Stimulated activated CD4-positive, alpha-beta T cell treated with anti-CD3 and anti-CD28 coated beads, TNF-alpha, amount 100 ng/mL, for 24 hours (primary cell): ENCODE measurements at places on chromosomes 5 and 9.

GRCh38 chr5:115179394-115180164 is 9.9 kb upstream of the TRIM36 start:
- no peak for DNase-seq

DNA sequence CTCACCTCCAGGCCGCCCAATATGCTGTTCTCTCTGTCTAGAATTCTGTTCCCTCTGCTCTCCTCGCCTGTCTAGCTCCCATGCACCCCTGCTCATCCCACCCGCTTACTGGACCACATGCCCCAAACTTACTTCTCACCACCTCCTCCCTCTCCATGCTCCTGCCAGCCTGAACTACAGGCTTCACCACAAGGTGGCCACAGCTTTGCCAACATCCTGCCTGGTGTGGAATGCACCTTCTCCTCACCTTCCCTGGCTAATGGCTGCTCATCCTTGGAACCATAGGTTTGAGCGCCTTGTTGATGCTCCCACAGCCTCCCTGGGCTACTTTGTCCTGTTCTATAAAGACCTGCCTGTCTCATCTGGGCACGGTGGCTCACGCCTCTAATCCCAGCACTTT is 9.6 kb downstream of the LAMC3 start:
- no peak for DNase-seq

GRCh38 chr9:89670801-89671434 is 66.1 kb downstream of the GADD45G start:
- no peak for DNase-seq

GRCh38 chr9:115520646-115521045 is 402.7 kb upstream of the TNC start:
- DNase-seq = no peak

- DNase-seq = no peak
Observed at GRCh38 chr9:36823466-36823865, 210.6 kb downstream of the PAX5 start.

DNA sequence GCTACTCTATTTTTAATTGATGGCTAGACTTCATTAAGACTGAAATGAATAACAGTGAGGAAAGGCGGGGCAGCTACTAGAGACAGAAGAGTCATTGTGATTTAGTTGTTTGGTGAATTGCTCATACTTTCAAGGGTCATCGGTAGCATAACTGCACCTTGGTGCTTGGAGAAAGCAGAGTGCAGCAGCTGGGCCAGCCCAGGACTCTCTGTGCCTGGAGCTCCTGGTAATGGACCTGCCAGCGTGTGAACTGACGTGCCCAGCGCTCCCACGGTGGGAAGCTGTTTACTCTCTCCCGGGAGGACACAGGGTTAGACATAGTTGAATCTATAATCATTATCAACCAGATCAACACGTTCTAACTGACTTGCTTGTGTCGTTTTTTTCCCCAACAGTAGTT is 42.9 kb downstream of the LURAP1L start:
- no peak for DNase-seq

DNA sequence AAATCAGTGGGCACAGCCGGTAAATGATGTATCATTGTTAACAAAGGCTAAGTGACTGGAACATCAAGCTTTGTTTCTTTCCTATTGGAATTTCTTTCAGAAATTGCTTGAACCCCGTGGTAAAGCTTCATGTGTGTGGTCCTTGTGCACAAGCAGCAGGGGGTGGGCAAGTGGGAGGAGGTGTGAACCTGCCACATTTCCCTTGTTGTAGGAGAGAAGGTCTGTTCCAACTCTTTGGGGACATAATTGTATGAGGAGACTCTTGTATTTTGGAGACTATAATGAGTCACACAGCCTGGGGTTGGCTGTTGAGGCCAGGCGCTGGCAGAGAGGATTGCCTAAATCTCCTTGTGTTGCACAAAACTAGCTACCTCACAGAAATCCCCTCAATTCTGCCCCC is 620.5 kb downstream of the IRX1 start:
- no peak for DNase-seq

DNA sequence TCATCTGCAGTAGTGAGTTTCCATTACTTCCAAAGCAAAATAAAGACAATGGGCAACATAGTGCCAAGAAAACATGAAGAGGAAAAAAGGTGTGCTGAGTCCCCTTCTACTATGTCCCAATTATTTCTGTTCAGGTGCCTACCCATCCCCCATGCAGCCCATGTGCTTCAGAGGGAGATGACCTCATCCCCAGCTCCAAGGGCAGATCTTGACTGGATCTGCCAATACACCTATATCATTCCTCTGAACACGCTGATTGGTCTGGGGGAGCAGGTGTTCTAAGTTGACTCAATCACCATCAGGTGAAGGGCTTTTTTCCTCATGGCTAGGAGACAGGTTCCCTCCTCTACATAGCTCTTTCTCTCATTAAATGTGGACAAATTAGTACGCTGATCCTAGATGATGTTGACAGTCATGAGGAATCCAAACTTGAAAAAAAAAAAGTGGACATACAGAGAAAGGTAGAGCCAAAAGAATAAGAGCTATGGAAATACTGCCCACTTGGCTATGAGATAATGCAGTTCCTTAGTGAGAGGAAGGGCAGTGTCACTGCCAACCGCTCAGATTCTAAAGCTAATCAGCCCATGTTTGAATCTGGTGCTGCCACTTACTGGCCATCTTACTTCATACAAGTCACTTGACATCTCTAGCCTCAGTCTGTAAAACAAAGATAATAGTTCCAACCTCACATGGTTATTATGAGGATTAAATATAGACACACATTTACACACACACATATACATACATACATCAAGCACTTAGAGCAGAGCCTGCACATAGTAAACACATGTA is 23.1 kb downstream of the PRELID2 start:
- DNase-seq = no peak

- DNase-seq = no peak
Observed at GRCh38 chr5:71013575-71013974, 11.6 kb downstream of the NAIP start.

DNA sequence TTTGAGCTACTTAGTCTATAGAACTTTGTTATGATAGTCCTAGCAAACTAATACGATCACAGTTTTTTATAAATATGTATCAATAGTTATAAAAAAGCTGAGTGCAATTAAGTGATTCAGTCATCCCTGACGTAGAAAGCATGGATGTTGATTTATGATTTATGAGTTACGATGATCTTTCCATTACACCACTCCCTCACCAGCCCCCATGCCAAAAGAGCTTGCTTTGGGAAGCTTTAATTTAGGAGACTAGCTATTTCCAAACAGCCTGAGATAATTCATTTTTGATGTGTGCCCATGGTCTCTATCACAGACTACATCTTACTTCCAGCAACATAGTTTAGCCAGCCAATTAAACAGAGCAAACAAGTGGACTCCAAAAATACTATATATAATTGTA is 256.8 kb downstream of the GABRG2 start:
- no peak for DNase-seq

- no peak for DNase-seq
Observed at GRCh38 chr9:38153152-38153909, 84.3 kb upstream of the SHB start.

GRCh38 chr5:146720107-146720506 is 158.4 kb downstream of the PPP2R2B start:
- no peak for DNase-seq

GRCh38 chr9:15882328-15882727 is 329.5 kb downstream of the CCDC171 start:
- no peak for DNase-seq

DNA sequence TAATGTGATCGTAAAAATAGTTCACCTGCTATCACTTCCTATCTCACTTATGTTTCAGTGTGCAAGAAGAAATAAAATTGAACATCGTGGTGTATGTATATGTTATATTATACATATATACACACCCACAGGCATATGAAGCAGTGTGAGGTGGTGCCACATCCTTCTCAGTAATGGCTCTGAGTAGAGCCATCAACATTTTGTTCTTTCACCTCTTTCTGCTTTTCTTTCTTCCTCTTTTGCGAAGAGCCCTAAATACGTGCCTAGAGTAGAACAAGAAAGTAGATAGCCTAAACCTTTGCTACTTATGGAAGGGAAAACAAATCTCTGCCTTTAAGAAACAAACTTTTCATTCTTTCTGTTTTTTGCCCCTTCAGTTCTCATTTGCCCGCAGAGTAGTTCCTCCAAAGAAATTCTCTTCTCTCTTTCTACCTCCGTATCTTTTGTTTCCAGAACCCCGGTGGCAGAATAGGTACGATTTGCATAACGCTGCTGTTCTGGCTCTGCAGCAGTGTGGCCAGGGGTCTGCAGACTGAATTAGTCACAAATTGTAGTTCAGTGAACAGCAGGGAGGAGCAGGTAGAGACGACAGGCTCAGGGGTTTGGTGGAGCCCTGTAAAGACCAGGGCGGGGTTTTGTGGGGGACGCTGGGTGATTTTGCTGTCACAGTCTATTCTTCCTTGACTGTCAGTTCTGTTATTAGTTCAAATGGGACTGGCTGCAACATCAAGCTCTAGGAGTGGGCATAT is 40.5 kb upstream of the PJA2 start:
- DNase-seq = no peak
